ENCODE measurements at places on chromosomes 5 and 9.

- DNase-seq: no peak
Observed at GRCh38 chr9:591292-591691, 250.2 kb upstream of the DMRT1 start.

DNA sequence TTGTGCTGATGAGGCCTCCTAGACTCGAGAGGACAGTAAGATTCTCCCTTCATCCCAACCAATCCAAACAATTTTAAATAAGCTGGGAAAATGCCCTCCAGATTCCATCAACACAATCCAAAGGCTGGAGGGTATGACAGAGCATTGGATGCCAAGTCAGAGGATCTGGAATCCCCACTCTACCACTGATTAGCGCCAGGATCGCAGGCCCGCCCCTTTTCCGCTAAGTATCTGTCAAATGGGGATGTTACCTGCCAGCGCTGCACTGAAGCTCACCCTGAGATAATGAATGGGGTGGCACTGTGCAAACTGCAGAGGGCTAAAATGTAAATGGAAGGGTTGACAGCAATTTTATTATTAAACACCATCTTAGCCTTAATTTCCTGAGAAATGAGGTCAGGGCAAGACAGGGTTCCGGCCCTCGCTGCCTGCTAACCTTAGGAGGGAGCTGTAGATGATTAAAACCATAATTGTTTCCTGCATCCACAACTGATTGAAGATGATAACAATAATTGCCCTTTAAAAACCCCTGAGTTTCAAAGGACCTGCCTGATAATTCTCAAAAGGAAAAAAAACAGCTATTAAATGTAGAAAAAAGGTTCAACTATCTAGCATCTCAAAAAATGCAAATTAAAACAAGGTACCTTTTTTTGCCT lies 31.6 kb upstream of the GABBR2 start:
- DNase-seq: no peak

DNA sequence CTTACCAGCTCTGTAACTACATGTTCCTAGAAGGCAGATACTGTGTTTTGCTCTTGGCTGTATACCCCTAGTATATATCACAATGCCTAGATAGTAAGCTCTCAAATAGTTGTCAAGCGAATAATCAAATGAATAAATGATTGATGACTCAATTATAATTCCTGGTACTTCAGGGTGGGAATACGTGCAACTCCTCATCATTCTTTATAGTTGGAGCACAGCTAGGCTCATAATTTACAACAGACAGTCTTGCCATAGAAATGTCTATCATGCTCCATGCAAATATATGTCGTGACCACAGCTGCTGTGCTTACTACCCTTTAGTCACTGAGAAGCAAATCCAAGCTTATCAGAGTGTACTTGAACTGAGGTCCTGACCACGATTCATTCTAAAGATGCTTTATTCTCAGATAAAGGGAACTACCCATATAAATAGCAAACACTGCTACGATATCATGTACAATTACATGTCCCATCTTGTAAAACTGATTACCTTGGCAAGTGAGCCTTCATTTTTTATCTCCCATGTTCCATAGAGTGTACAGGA lies 52.1 kb downstream of the STRBP start:
- DNase-seq: no peak

- no peak for DNase-seq
Observed at GRCh38 chr5:27818888-27819287, 780.5 kb upstream of the CDH9 start.

DNA sequence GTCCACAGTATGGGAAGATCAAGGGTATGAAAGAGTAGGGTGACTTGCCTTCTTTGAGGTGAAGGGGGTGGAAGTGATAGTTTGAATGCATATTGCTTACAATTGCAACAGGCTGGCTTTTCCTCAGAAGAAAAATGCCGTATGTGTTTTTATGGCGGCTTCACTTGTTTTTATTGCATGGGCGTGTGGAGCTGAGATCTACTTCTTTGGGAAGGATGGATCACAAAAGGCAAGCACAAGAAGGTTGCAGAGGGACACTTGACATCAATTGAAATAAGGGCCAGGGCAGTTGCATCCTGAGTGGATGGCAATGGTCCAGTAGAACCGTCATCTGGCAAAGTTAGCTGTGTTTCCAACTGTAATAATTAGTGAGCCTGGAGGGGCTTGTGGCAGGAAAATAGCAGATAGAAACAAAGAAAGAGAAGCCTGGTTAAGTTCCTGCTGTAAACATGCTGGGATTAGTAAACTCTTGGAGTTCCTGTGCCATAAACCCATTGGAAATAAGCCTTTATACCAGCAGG lies 138.4 kb downstream of the NTRK2 start:
- no peak for DNase-seq

- DNase-seq: no peak
Observed at GRCh38 chr5:20044460-20044859, 56.5 kb upstream of the CDH18 start.

DNA sequence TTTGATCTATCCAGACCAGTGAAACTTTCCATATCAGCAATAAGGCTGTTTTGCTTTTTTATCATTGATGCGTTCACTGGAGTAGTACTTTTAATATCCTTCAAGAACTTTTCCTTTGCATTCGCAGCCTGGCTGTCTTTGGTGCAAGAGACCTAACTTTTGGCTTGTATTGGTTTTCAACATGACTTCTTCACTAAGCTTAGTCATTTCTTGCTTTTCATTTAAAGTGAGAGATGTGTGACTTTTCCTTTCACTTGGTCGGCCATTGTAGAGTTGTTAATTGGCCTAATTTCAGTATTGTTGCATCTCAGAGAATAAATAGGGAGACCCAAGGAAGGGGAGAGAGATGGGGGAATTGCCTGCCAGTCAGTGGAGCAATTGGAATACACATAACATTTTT lies 26.4 kb upstream of the CMYA5 start:
- DNase-seq: no peak

GRCh38 chr5:149035372-149035790 lies 27.5 kb downstream of the SH3TC2 start:
- DNase-seq: peak; percentile 49

DNA sequence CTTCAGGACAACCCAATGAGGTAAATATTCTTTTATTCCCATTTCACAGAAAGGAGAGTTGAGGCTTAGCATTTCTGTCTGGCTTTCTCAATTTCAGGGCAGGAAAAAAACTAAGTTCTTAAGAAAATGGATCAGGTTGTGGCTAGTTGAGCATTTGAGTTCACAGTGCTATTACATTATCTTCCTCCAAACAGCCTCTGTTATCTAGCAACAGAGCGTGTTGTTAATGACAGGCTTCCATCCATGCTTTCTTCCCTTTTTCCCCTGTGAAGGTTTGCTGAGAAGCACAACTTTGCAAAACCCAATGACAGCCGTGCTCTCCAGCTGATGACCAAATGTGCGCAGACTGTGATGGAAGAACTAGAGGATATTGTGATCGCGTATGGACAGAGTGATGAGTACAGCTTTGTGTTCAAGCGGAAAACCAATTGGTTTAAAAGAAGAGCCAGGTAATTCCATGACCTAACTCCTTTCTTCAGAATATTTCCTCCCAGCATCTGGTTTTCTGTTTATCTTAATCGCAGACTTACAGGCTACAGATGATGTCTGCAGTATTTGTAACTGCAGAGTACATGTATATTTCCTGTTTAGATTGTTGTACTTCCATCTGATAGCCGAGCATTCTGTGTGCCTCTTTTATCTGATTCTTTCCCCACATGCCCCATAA lies 1.5 kb downstream of the THG1L start:
- DNase-seq: no peak

GRCh38 chr5:153373130-153373498 lies 117.4 kb upstream of the GRIA1 start:
- DNase-seq: no peak
